Muscle of arm (tissue), 14 donors: ENCODE measurements at places on chromosomes 5 and 9. TPM values are rescaled to one million over a fixed set of nuclear protein-coding genes. Genes with fewer than 3 reads are reported as not detected.
A peak's percentile ranks its signal among the peaks of the same experiment; 100 is the strongest.

DNA sequence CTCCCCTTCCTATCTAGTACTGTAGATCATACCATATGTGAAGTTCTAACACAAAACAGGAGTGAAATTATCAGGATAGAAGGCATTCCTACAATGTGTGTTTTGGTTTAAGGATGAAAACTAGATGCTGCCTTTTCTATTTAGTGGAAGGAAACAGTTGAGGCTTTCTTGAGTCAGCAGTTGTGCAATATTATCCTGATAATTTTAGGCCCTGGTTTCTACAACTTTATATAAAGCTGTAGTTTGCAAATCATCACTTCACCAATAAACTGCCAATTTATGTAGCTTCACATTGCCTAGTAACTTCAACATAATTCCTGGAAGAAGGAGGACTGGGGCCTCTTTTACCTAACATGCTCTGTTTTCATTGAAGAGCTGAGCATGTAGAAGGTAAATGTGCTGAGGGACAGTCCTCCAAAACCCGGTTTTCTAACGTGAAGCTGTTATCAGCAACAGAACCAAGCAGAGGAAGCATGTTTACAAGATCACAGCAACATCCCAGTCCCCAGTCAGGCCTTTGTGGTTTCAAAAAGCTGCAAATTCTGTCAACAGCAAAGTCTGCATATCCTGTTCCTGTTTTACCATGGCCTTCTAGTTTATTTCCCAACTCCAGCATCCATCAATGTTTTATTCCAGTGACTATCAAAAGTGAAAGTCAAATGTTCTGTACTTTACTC is 513.4 kb upstream of the MEF2C start:
- DNase-seq: peak; percentile 10

DNA sequence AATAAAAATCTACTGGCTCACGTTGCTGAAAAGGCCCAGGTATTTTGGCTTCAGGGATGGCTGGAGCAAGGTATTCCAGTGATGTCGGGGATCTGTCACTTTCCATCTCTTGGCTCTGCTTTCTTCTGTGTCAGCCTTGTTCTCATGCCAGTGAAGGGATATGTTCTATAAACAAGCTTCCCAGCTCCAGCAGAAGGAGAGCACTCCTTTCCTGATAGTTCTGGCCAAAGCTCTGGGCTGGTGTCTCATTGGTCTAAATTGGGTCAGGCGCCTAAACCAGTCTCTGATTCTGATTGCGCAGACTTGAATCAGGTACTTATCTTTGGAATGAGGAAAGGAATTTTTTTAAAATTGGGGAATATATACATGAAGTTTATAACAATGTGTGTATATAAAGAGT is 5.1 kb downstream of the SNX30 start:
- DNase-seq: no peak

DNA sequence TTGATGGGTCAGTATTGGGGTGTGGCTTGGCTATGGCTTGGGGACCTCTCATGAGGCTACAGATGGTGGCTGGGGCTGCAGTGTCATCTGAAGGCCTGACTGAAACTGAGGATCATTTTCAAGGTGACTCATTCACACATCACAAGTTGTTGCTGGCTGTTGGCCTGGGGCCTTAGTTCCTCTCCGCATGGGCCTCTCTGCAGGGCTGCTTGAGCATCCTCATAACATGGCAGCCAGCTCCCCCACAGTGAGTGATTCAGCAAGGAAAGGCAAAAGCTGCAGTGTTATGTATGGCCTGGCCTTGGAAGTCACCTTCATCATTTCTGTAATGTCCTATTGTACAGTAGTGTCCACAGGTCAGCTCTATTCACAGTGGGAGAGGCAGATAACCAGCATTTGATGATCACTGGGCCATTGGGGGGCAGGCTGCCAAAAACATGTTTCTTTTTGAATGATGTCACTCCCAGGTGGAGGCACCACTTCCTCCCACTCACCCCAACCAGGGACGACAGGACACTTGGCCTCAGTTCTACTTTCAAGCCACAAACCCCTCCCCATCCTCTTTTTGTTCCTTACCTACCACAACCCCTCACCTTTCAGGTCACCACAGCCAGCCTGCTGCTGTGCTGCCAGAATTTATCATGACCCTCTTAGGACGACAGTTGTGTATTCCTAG is 14.4 kb downstream of the FGD3 start:
- DNase-seq: no peak

DNA sequence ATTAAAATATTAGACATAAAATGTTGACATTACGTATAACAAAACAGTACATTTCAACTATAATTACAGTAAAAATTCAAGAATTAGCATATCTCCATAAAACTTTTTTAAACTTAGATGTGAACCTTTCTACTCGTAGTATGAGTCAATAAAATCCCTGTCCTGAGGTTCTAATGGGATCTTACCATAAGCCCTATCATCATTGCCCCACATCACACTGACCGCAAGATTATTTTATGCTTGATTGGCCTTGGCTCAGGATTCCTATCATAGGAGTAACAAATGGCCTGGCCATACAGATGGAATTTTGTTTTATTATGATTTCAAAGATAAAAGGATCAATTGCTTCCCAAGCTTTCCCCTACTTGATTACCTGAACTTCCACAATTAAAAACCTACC is 238.3 kb downstream of the MEF2C start:
- DNase-seq: no peak

- DNase-seq: no peak
These were observed 38.7 kb downstream of the SLC28A3 start for GRCh38 chr9:84301851-84302250.

DNA sequence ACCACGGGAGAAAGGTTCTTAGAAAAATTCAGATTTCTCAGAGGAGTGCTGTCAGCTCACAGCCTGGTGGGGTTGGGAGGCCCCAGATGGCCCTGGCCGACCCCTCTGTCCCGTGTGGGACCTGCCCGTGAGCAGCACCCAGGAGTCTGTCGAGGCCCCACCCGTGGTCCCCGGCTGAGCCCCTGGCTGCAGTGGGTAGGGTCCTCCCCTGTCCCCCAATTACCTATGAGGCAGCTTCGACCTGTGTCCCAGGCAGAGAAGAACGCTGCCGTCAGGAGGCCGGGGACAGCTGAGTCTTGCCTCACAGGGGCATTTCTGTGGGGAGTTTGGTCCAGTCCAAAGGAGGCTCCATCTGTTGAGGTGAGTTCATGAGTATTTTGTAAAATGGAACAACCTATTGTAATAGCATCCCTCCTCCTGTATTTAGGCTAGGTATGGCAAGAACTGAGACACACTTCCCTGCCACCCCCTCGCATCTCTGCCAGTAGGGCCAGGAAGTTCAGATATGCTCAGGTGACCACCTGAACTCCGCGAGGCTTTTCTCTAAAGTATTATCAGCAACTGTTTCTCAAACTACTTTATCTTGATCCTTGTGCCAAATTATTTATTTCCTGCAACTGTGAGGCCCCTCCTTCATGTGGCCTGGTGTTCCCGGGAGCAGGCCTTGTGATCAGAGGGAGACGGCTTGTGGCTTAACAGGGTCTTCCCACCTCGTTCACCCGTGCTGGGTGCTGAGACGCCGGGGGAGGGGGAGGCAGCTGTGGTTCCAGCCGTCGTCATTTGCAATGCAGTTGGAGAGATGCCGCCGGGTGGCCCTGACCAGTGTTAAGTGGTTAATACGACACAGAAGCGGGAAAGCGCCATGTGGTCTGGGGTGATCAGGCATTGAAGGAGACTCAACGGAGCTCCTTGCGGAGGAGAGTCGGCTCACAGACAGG is 1.7 kb downstream of the AHRR start:
- no peak for DNase-seq

DNA sequence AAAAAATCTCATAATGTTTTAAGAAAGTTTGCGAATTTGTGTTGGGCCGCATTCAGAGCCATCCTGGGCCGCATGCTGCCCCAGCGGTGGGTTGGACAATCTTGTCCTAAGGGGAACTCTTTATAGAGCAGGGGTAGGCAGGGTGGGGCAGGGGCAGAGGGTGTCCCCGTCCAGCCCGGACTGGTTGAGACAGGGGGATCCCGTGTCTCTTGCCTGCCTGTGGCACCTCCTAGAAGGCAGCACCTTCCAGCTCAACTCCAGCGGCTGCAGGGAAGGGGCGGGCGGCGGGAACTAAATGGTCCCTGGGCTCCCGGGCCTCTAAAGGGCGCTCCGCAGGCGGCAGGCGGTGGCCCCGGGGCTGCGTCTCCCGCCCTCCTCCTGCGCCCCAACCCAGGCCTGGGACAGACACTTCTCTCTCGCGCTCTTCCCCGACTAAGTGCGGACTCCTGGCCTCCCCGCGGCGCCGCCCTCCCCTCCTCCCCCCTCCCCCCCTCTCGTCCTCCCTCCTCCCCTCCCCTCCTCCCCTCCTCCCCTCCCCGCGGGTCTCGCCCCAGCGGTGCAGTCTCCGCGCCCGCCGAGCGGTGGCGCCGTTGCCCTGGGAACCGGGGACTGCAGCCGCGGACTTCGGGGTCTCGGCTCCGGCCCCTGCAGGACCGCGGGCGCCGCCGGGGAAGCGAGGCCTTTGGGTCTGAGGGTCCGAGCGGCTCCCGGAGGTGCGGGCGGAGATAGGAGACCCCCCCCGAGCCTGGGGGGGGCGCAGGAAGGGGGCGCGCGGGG is 132.6 kb downstream of the MRPL36 start:
- DNase-seq: peak; percentile 30

SLC27A6 gene
- polyA plus RNA-seq: 1.0 TPM

DNA sequence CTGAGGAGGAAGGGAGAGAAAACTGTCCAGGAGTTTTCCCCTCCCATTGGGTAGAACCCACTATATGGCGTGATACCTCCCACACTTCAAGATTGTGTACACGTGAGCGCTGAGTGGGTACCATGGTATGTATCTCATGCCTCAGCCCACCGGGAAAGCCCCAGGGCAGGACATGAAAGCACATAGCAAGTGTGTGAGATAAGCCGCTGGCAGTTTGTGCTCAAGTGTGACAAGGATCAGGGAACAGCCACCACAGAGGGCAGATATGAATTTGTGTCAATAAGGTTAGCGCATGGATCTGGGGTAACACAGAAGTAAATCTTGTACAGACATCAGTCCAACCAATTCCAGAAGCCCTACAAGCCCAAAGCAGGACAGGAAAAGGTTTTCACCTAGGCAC is 42.6 kb upstream of the NAA35 start:
- no peak for DNase-seq

TAF11L5 gene
- not detected for polyA plus RNA-seq

SLC25A25 gene
- polyA plus RNA-seq: 11.6 TPM

RXRA gene
- 44.8 TPM for polyA plus RNA-seq
